ENCODE measurements at places on chromosomes 12 and 14.

- no peak for DNase-seq
Measured at GRCh38 chr14:100155756-100156616, 3.5 kb downstream of the DEGS2 start.

GRCh38 chr14:75182821-75183220 is 6.4 kb upstream of the TMED10 start:
- DNase-seq = no peak

- no peak for DNase-seq
Measured at GRCh38 chr14:77197988-77198387, 16.4 kb downstream of the TMEM63C start.

- DNase-seq = no peak
Measured at GRCh38 chr12:131407221-131408035, 303.5 kb upstream of the SFSWAP start.

DNA sequence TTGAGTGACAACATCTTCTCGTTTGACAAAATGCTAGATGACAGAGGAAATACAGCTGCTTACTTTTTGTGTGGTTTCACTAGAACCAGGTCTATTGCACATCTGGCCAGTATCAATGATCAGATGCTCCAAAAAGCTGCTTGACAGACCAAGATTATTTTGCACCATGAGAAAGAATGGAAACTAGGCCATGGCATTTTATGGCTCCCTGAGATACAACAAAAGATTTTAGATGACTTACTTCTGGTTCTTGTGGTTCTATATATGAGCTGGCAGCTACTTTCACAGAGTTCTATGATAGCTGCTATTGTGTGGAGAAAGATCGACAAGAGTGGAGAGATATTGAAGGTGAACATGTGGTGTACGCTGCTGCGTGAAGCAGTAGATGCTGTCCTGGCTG is 25.9 kb upstream of the PPFIBP1 start:
- no peak for DNase-seq

DNA sequence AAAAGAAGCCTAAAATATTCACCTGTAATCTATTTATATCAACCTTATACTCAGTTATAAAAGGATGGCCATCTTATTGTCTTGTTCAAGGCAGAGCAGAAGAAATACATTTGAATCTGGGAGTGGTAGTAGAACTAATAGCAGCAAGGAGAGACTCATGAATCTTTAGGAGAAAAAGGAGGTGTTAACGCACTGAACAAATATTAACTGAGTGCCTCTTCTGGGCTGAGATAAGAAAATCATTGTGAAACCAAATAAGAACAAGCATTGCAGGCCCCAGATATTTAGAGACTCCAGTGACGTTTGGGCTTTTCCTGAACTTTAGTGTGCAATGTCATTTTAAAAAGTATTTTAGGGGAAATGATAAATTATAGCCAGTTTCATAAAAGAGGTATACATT is 790.6 kb downstream of the DIO2 start:
- DNase-seq = no peak

- DNase-seq = no peak
Measured at GRCh38 chr12:132661972-132662371, 25.2 kb downstream of the POLE start.

DNA sequence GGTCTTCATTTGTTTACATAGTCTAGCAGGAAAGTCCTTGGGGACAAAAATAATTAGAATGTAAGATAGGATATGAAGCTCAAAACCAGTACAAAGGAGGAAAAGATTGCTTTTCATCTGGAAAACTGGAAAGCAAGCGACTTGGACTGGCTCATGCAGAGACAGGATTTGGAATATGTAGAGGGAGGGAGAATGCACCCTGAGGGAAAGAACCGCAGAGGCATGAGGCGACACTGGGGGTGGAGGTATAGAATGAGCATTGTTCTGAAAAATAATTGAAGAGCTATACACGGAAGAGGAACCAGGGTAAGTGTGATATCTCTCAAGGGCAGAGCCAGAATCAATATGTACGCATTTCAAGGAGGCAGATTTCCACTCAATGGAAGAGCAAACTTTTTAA is 85.5 kb downstream of the PLEKHG3 start:
- no peak for DNase-seq

GRCh38 chr12:11705010-11705409 is 55.5 kb downstream of the ETV6 start:
- no peak for DNase-seq

DNA sequence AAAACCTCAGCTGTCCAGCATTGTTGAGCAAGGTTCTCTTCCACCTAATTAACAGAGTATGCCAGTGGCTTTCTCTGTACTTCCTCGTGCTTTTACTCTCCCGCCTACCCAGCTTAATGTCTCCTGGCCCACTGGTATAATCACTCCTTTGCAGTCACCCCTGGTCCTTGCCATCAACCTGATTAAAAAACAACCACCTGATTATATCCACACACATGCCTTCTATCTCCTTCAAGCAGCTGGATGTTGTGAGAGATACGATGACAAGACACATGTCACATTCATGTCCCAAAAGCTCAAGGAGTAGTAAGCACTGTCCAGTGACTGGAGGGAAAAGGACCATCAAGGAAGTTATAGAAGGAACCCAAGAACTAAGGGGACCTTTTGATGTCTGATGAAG is 241.3 kb upstream of the GRIP1 start:
- DNase-seq = no peak

GRCh38 chr14:78197051-78197450 is 26.9 kb downstream of the NRXN3 start:
- no peak for DNase-seq

GRCh38 chr12:57842342-57843294 is 3.9 kb downstream of the CTDSP2 start:
- DNase-seq = no peak

DNA sequence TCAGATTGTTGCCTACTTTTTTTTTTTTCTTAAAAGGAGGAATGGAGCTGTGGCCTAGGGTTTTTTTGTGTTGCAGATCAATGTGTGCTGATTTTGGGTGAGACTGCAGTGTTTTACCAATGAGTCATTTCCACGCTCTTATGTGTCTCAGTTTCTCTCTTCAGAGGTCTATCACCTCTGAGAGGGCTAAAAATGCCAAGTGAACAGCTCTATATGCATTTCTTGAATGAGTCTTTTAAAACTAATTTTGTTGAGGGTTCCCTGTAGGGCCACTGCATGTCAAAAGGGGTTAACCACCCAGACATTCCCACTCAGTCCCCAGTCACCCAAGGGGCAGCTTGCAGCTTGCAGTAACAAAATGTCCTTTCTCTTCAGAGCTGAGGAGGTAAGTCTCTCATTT is 24.3 kb upstream of the GLIPR1L2 start:
- no peak for DNase-seq

DNA sequence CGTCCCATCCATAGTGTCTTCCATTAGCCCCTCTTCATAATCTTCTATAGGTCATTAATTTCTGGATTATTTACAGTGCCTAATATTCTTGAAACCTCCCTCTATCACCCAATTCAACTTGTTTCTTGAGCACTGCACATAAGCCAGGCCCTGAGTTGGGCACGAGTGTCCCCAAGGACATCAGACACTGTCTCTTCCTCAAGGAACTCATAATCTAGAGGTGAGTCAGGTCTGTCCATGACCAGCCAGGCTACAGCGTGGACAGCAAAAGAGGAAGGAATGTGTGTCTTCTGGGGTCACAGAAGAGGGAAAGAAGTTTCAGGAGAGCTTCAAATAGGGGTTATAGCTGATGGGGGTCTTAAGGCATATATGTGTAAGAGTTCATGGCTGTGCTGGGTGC is 12.5 kb downstream of the SPTB start:
- DNase-seq = no peak

GRCh38 chr12:122788387-122788786 is 14.0 kb downstream of the CCDC62 start:
- no peak for DNase-seq

GRCh38 chr14:58238252-58239243 is 6.1 kb upstream of the PSMA3 start:
- DNase-seq = peak; percentile 3

GRCh38 chr12:5794156-5794555 is 150.9 kb downstream of the ANO2 start:
- no peak for DNase-seq

DNA sequence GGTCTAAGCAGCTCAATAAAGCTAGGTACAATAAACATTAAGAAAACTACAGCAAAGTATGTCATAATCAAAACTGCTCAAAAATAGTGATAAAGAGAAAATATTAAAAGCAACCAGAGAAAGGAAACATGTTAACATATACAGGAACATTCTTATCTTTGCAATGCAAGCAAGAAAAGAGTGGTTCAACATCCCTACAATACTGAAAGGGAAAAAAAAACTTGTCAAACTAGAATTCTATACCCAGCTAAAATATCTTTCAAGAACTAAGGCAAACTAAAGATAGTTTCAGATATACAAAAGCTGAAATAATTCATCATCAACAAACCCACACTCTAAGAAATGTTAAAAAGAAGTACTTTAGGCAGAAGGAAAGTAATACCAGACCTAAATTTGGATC is 134.2 kb downstream of the DPF3 start:
- DNase-seq = no peak

DNA sequence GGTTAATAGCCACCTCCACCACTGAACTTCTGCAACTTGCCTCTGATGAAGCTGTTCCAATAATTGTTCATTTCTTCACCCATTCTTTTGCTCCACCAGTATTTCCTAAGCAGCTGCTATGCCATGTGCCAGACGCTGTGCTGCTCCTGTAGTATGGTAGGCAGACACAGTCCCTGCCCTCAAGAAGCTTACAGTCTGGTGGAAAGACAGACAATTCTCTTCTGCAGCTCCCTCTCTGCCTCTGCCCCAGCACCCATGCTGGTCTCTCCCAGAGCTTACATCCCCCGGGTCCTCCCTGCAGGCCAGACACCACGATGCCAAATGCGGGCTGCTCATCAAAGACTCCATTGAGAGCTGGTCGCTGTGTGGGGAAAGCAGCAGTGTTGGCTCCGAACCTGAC is 111.6 kb upstream of the ESRRB start:
- no peak for DNase-seq

- no peak for DNase-seq
Measured at GRCh38 chr14:35808076-35808637, 938 bp downstream of the RALGAPA1 start.
